ENCODE measurements at places on chromosomes 5 and 9.

GRCh38 chr5:111194053-111194452 lies 30.1 kb upstream of the CAMK4 start:
- no peak for DNase-seq

DNA sequence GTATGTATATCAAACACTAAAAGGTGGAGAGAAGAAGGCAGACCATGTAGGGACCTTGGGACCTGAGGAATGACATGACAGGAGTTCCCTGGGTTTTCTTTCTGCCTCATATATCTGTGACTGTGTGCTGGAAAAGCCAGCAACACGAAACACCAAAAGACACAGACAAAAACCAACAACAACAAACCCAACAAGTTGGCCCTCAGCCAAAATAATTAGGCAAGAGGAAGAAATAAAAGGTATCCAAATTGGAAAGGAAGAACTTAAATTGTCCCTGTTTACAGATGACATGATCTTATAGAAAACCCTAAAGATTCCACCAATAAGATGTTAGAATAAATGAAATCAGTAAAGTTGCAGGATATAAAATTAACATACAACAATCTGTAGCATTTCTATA lies 21.7 kb downstream of the ABO start:
- DNase-seq = no peak

- DNase-seq = no peak
Measured at GRCh38 chr5:155765715-155766114, 561.2 kb upstream of the SGCD start.

- DNase-seq = no peak
Measured at GRCh38 chr5:53478411-53479044, 1.9 kb upstream of the FST start.

DNA sequence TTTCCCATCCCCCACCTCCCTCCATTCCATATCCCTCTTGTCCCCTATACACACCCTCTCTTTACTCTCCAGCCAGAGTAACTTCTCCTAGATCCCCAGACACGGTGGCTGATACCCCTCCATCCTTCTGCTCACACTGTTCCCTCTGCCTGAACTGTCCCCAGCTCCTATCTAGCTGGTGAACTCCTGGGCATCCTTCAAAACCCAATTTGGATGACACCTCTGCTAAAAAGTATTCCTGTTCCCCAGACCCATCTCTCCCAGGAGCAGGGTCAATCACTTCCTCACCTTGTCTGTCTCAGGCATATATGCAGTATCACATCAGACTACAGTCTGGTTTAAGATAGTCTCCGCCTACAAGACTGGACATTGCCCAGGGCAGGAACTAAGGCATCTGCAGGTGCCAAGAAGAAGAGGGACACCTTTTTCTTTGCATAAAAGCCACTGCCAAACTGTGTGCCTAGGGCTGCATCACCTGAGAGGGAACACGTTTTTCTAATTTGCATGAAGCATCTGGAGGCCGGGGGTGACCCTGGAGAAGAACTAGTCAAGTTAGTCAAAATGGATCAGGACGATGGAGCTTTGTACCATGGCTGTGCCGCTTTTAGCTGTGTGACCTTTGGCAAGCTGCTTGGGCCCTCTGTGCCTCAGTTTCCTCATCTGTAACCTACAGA lies 27.1 kb downstream of the NR5A1 start:
- no peak for DNase-seq

DNA sequence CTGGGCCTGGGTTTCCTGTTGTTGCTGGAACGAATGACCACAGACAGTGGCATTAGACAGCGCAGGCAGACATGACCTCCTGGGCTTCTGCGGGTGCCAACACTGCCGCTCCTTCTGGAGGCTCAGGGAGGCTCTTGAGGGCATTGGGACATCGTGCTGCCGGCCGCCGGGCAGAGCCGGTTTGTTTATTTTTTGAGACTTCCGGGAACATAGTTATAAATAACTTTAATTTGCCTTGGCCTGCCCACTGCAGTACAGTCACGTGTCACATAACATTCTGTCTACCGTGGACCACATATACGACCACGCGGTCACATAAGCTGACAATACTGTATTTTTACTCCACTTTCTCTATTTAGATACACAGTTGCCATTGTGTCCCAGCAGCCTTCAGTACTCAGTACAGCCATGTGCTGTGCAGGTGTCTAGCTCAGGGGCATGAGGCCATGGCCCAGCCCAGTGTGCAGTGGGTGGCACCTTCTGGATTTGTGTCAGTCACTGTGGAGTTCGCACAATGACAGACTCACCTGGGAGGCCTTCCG lies 8.2 kb upstream of the TOR4A start:
- no peak for DNase-seq

- DNase-seq = no peak
Measured at GRCh38 chr5:73966451-73966850, 340.5 kb downstream of the ARHGEF28 start.

Measured in skeletal muscle cell (primary cell).